ENCODE measurements at places on chromosomes 16 and 17.

DNA sequence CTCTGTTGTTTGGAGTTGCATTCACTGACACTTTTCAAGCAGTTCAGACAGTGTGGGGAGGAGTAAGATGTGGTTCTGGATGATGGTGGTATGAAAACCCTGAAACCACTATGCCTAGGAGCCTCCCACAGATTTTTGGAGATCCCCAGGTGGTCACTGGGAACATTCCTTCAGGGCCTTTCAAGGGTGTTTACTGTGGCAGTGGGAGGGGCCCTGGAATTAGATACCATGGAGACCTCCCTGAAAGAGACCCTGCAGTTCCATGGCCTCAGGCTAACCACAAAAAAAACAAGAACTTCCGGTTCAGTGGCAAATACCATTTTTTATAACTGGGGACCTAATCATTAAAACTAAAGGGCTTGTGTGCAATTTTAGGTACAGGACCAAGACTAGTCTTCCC is 79.9 kb downstream of the TMEM100 start:
- no peak for DNase-seq

- no peak for DNase-seq
Measured at GRCh38 chr16:2779151-2779920, 2.3 kb upstream of the ELOB start.

DNA sequence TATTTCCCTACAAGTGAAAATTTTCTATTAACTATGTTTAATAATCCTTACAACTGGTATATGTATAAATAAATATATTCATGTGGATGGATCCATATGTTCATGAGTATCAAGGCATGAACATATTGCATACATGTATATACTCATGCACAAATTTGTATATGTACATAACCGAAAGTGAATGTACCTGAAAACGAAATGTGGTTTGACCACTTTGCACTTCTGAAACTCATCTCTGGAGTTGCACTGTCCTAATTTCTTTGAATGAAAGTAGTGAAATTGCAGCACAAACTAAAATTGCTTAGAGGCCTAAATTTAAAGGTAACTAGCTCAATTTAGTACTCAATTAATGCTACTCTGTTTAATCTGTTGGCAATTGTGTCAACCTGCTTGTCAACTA is 27.4 kb upstream of the GNAO1 start:
- no peak for DNase-seq

GRCh38 chr17:57045868-57046704 is 39.0 kb upstream of the AKAP1 start:
- no peak for DNase-seq

DNA sequence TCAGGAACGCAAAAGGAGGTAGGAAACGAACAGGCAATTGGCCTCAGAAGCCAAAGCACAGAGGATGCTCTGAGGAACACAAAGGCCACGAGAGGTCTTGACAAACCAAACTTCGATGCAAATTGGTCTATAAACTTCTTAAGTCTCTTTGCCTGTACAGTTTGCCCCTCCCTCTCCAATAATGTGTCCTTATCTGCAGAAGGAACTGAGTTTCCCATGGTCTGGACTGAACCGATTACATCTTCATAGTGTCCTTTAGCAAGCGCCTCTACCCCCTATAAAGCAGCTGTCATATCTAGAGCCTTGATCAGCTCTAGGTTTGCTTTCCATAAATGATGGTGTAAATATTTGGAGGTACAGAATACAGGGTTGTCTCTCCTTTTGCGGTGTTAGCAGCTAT is 3.1 kb upstream of the CDRT4 start:
- no peak for DNase-seq

GRCh38 chr16:50580180-50580798 is 32.1 kb downstream of the NKD1 start:
- no peak for DNase-seq

- DNase-seq: no peak
Measured at GRCh38 chr16:55487048-55487803, 8.2 kb downstream of the MMP2 start.

DNA sequence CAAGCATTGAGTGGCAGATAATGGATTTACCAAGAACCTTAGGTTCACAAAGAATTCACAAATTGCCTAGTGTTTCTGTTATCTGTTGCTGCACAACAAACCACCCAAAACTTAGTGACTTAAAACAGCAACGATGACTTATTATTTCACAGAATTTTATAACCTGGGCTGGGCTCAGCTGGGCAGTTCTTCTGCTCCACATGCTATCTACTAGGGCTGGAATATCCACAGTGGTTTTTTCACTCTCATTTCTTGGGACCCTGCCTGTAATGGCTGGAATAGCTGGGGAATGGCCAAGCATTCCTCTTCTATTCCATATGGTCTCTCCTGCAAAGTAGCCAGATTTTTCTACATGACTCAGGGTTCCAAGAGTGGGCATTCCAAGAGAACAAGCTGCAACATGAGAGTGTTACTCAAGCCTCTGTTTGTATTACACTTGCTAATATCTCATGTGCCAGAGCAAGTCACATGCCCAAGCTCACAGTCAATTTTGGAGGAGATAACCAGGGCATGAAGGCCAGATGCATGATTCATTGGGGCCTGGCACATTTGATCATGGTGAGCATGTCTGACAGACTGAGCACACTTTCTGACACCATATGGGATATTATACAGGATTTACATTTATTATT is 4.9 kb upstream of the PSMD7 start:
- no peak for DNase-seq

- DNase-seq: no peak
Measured at GRCh38 chr16:67438098-67438791, 7.3 kb downstream of the HSD11B2 start.

DNA sequence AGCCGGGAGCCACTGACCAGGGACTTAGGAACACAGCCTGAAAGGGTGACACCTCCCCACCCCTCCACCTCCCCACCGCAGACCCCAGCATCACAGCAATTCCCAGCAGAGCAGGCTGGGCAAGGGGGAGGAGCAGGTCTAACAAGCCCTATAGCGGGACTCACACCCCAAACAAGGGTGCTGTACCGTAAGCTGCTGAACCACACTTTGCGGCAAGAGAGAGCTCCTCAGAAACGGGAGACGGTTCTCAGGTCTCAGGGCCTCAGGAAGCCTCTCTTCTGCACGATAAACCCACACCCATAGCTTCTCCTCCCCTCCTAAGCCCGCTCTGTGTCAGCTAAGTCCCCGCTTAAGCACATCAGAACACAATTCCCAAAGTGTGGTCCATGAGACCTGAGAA is 11.7 kb upstream of the COTL1 start:
- DNase-seq: no peak

Data from 8988T (cell line).